ENCODE measurements at places on chromosomes 5 and 9.

- DNase-seq, result no peak
Measured at GRCh38 chr9:28423255-28423654, 850.0 kb upstream of the C9orf72 start.

GRCh38 chr5:76600716-76601115, 22.5 kb downstream of the F2RL2 start:
- DNase-seq, result no peak

- DNase-seq, result no peak
Measured at GRCh38 chr5:13831351-13831750, 113.1 kb downstream of the DNAH5 start.

DNA sequence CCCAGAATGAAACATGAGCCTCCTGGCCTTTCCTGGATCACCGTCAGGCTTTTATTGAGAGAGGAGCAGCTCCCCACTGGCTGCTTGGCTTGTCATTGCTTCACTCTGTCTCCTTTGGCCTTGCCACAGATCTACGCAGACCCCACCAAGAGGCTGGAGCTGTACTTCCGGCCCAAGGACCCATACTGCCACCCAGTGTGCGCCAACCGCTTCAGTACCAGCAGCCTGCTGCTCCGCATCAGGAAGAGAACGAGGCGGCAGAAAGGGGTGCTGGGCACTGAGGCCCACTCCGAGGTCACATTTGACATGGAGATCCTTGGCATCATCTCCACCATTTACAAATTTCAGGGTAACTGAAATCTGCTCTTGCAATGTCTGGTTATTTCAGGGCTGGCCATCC, 11.2 kb downstream of the GTF3C5 start:
- DNase-seq, result no peak

GRCh38 chr9:120756531-120756930, 36.7 kb downstream of the FBXW2 start:
- no peak for DNase-seq

DNA sequence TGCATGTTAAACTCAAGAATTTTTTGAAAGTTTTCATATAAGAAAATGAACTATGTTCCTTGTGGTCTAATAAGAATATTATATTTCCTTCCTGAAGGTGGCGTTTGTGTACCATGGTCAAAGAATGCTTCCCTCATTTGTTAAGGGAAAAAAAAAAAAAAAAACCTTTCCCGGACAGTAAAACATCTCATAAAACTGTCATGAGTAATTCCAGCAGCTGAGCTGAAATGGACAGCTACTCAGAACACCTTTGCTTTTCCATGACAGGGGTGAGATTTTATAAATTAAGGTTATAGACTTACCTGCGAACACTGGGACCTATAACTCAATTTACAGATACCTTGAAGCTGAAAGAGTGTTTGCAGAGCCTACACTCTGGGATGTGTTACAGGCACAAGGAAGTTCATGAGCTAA, 113.2 kb upstream of the RANBP3L start:
- peak; percentile 49 for DNase-seq

DNA sequence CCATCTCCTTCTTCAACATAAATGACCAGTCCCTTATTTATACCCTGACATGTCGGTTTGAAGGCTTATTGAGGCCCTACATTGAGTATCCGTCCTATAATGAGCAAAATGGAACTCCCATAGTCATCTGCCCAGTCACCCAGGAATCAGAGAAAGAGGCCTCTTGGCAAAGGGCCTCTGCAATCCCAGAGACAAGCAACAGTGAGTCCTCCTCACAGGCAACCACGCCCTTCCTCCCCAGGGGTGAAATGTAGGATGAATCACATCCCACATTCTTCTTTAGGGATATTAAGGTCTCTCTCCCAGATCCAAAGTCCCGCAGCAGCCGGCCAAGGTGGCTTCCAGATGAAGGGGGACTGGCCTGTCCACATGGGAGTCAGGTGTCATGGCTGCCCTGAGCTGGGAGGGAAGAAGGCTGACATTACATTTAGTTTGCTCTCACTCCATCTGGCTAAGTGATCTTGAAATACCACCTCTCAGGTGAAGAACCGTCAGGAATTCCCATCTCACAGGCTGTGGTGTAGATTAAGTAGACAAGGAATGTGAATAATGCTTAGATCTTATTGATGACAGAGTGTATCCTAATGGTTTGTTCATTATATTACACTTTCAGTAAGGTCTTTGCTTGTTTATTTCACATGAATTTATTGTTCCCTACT, 38.2 kb upstream of the BTNL3 start:
- no peak for DNase-seq

DNA sequence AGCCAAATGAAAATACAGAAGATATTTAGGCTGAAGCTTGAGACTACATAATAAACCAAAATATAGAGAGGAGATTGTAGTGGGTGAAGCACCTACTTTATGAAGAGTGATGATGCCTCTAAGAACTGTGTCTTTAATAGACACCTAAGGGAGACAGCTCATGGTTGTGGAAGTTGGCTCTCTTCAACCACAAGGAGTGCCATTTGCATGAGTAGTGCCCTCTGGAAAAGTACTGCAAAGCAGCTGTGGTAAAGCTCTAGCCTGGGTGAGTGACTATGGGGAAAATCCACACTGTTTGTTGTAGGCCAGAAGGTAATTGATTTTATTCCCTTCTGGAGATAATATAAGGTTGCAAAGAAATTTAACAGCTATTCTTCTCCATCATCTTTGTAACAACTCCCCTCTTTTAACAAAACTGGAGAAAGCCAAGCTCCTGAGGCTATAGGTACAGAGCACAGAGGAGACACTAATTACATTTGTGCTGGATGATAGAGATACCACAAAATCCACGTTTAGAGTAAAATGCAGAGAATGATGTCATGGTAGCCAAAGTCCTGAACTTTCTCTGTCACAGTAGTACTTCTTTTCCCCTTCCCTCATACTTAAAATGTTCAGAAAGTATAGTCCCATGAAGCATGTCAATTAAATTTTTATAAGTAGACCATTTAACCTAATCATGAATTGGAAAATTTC, 122.8 kb downstream of the STARD4 start:
- peak; percentile 80 for DNase-seq

DNA sequence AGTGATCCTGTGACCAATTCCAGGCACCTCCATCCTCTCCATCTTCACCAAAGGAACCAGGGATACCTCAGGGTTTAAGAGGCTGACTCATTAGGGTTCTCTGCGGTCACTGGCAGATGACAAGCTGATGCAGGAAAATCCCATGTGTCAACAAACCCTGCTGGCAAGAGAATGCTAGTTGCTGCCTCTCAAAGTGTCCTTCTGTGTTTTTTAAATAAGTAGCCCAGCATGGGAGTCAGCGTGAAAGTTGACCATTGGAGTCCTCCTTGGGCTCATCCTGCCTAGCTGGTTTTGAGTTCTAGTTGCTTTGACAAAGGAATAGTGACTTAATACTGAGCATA, 200.2 kb downstream of the SLIT3 start:
- peak; percentile 89 for DNase-seq

GRCh38 chr5:135220394-135221186, 178.4 kb downstream of the MACROH2A1 start:
- no peak for DNase-seq

GRCh38 chr5:78744951-78745534, 96.5 kb upstream of the LHFPL2 start:
- DNase-seq, result no peak

DNA sequence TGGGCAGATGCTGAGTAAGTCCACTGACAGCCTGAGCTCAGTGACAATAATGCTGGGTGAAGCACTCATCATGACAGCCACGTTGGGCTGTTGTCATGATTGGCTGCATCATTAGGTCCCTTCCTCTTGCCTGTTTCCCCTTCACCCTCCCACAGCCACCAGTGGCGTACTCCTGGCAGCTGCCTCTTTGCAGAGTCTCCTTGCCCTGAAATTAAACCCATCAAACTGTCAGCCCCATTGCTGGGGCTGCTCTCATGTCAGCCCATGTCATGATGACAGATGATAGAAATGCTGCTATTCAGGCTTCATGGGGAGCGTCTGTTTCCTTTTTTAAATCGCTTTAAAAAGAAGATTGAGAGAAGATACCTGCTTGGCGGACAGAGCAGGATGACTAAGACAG, 327.4 kb downstream of the AGTPBP1 start:
- DNase-seq, result no peak

GRCh38 chr5:150497274-150497988, 10.5 kb upstream of the NDST1 start:
- peak; percentile 96 for DNase-seq

- DNase-seq, result peak; percentile 4
Measured at GRCh38 chr5:112012104-112012503, 255.1 kb upstream of the NREP start.

- no peak for DNase-seq
Measured at GRCh38 chr5:71640408-71640807, 53.3 kb downstream of the MCCC2 start.

- DNase-seq, result no peak
Measured at GRCh38 chr5:55338810-55339243, 31.0 kb downstream of the MTREX start.

GRCh38 chr5:172848419-172848818, 14.4 kb downstream of the ERGIC1 start:
- no peak for DNase-seq

GRCh38 chr9:110257097-110257841, 962 bp upstream of the TXN start:
- DNase-seq, result no peak

GRCh38 chr5:76982450-76982849, 29.6 kb downstream of the CRHBP start:
- DNase-seq, result no peak

DNA sequence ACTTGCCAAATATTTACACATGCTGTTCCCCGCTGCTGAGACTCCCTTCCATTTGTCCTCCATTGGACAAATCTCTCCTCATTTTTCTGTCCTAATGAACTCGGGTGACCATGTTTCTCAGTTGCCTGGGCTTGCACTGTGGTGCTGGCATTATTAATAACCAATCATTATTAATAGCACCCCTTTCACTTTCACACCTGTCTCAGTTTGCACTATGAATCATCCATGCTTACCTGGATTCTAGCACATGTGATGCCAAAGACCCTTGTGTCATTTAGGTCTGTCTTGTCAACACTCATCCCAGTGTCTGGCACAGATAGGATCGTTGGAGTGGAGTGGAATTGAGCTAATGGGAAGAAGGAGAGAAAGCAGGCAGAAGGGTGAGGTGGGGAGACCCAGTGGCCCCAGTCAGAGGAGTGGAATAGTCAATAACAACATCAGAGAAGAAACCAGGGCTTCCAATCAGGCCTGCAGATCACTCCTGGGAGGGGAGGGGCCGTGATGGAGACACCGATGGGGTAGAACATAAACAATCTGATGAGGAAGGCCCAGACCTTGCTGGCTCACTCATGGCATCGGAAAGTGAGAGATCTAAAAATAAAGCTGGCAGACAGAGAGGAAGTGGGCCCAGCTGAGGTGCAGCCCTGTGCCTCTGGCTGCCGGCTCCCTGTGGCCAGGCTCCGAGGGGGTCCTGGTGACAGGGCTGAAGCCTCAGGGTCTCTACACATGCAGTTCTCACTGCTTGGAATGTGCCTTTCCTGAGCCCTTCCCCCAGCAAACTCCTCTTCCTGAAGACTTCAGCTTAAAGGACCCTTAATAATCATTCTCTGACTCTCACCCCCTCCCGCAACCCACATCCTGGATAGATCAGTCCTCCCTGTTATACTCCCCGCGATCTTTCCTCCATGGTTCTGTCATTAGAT, 33.5 kb upstream of the CRB2 start:
- no peak for DNase-seq

DNA sequence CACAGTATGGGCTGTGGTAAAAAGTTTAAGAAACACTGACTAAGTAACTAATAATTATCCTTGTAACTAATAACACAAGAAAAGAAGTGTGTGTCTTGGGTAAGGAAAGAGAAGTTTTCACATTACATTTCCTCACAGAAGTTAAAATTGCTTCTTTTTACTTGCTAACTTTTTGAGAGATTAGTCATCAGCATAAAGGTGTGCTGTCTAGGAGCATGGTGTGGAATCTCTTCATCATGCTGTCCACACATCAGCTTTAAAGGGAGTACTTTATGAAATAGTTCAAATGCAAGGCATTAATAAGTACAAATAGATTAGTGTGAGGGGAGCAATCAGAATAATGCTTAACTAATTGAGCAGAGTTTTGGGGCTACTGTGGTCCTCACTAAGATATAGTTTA, 29.8 kb downstream of the WDR36 start:
- no peak for DNase-seq

DNA sequence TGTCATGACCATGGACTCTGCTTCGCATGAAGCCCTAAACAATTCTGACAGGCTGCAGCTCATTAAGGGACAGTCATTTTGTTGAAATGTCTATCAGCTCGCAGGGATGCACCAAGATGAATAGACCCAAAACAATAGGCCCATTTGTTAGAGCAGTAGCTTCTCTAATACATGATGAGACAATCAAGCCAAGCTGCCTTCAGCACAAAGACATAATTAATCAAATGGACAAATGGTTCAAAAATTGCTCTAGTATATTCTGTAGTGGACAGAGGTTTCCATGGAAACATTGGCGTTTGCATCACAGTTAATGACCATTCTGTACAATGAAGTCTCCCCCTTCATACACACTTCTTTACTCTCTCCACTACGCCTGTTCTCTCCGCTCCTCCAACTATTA, 274.6 kb downstream of the ANXA1 start:
- DNase-seq, result no peak

GRCh38 chr5:42991404-42992087, 48.6 kb downstream of the ANXA2R start:
- DNase-seq, result no peak

GRCh38 chr5:141431286-141431685, 979 bp downstream of the PCDHGA12 start:
- DNase-seq, result no peak

DNA sequence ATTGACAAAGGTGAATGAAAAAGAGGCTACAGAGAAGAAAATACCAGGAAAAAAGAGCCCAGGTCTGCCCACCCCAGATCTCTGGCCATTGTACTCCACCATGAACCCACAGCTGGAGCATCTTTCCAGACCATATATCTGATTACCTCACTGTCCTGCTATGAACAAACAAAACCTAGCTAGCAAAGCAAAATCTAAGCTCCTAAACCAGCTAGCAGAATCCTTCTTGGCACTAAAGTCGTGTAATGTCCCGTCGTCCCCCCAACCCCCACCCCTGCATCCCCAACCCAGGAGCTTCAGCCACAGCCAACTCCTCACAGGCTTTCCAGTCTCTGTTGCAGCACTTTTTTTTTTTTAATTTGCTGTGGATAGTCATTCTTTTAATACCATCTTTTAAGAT, 2.5 kb downstream of the C1QTNF3 start:
- DNase-seq, result no peak

GRCh38 chr9:27447031-27447683, 76.9 kb upstream of the IFNK start:
- DNase-seq, result no peak

DNA sequence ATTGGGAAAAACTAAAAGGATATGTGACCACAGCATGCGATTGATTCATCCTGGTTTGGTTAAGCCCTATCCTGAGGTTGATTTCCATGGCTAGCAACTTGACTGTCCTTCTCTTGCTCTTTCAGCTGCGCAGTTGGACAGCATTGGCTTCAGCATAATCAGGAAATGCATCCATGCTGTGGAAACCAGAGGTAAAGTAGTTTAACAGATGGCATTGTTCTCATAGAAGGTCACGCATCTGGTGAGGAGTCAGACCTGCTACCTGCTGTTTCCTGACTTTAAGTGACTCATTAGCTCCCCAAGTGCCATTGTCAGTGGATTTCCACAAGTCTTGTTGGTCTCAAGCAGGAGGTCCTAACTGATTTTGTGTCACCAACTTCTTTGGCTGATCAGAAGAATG, 266.9 kb downstream of the ARHGAP26 start:
- DNase-seq, result no peak

Measured in AG08395 (cell line).